GM13977 (cell line): ENCODE measurements at places on chromosomes 2 and 18.

- no peak for DNase-seq
These were observed 111.7 kb downstream of the RTP5 start for GRCh38 chr2:241981076-241981700.

DNA sequence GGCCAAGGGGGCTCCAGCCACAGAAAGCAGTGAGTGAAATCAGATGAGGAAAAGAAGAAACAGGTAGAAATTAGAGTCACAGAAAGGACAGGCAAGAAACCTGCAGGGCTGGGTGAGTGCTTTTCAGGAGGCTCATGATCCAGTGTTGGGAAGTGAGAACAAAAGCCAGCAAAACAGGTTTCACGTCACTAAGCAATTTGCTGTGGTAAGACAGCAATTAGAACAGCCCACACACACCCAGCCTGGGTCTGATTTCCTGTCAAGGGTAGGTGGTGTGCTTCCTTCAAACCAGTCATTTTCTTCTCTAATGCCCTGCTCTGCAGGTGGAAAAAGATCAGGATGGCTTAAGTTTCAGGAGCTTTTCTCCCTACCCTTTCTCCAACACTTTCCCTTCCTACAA is 52.9 kb upstream of the XDH start:
- no peak for DNase-seq

GRCh38 chr18:32802591-32803451 is 30.0 kb upstream of the KLHL14 start:
- DNase-seq, result no peak

DNA sequence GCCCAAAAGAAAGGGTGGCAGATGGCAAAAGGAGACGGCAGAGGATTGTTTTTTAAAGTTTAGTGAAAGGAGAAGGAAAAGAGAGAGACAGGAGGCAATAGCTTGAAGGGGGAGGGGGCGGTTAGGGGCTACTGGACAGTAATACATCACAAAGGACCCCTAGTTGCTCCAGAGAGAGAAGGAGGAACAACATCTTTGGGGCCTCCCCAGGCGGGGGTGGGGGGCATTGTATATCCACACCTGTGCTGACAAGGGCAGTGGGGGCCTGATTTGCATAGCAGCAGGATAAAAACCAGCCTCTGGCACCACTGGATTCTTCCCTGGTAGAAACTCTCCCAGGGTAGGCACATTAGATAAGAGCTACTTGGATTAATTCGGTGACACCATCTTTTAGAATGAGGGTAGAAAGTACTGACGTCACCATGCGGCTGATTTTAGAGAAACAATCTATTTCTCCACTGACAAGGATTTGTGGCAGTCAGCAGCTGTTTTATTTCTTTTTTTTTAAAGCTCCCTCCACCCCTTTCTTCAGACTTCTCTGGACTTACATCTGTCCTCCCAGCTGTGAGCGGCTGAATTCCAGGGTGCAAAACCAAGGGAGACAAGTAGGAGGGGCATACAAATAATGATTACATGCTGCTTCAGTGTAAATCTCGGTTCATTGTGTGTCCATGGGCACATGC is 199.8 kb upstream of the NRP2 start:
- DNase-seq, result no peak

DNA sequence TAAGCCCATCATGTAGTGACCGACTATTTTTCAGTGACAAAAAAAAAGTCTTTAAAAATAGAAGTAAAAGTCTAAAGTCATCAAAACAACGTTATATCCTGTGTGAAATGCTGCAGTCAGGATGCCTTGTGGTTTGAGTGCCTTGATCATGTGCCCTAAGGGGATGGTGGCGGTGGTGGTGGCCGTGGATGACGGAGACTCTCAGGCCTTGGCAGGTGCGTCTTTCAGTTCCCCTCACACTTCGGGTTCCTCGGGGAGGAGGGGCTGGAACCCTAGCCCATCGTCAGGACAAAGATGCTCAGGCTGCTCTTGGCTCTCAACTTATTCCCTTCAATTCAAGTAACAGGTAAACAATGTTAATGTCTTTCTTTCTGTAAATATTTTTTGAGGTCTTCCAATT is at the start of gene CD28:
CD28 (plus strand) TSS at position 237 of the 400 bp plus-strand sequence; CDS start at position 295, 58 bp downstream.
- peak; percentile 68 for DNase-seq

DNA sequence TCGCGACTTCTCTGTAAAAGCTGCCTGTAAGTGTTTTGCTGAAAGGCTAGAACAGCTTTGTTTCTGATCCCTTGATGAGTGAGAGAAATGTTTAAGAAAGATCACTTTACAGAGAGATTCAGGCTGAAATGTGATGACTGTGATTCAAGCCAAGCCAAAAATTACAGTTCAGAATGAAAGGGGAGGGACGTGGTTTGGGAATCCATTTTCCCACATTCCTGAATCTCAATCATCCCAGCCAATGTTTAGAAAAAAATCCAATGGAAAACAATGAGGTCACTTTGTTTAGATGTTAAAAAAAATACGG is 416.7 kb downstream of the ARHGAP15 start:
- no peak for DNase-seq

GRCh38 chr2:215921895-215922294 is 91.5 kb downstream of the MREG start:
- DNase-seq, result no peak

DNA sequence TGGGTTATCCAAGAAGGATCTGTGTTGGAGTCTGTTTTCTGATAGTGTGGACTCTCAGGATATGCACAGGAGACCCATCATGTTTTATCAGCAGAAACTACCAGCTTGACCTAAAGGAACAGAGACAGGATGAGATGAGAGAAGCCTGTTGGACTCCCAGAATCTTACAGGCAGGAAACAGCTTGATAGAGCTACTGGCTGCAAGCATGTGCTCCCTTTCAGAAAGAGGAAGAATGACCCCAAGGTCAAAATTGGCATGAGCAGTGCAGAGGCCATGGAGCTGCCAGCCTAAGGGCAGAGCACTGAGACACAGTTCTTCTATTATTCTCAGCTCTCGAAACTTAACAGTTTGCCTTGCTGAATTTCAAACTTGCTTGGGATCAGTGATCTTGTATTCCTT is 135.2 kb upstream of the NFATC1 start:
- no peak for DNase-seq

- no peak for DNase-seq
These were observed 44.9 kb downstream of the SERTAD2 start for GRCh38 chr2:64608867-64609226.

DNA sequence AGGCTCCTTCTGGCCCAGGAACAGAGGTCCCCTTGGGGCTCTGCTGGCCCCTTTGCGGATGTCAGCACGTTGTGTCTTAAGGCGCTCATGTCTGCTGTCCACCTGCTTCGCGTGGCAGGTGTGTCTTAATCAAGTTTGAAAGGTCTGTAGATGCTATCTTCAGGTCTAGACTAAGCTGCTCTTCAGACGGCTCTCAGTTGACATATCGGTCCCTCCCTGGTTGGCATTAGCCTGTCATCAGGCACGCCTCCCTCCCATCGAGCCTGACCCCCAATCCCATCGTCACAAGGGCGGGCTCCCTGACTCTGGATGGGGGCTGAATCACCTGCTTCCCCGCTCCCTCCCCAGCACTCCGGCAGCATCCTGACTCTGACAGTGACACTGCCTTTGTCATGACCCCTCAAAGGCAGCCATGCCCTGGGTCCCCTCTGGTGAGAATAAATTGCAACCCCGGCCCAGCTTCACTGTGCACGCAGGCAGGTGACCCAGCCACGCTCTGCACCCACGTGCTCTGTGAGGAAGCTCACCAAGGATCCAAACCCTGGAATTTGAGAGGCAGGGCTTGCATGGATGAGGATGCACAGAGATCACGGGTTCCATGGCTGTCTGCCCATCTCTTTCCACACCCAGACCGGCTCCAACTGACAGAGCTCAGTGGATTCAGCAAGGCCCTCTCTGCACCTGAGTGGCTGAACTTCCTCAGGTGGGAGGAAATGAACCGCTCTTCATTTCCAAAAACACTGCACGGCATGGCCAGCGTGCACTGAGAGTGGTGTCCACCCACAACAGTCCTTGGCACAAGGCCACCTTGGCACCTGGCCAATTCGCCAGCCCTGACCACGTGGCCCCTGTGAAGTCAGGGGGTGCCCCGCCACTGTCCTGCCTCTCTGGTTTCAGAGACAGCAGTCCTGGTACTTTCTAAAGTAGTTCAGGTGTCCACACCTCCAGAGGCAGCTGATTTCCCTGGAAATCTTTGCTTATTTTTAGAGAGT is 110.2 kb upstream of the GPC1 start:
- no peak for DNase-seq

GRCh38 chr2:119179202-119179601 is 20.7 kb upstream of the C1QL2 start:
- no peak for DNase-seq
